ENCODE measurements at places on chromosomes 3 and 15.

- no peak for DNase-seq
Observed at GRCh38 chr3:52240886-52241370, 2.0 kb upstream of the TWF2 start.

GRCh38 chr3:16587681-16588060 lies 17.6 kb downstream of the DAZL start:
- DNase-seq = no peak

DNA sequence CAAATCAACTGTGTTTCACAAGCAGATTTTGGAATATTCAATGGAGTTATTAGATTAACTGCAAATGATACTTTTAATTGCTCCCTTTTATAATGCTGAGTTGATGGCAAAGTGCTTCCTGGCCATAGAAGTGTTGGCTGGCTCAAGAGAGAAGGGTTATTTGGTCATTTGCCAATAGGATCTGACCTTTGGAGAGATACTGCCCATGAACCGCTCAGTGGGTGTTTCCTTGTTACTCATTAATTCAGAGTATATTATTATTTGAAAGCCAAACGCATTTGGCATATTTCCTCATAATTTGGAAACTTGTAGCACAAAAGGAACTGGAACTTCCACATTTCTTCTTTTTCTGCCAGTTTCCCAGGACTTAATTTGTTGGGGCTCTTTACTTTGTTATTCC lies 234.7 kb downstream of the CDIN1 start:
- no peak for DNase-seq

GRCh38 chr15:100221471-100222348 lies 120.1 kb downstream of the ADAMTS17 start:
- peak; percentile 62 for DNase-seq
